Naive thymus-derived CD4-positive, alpha-beta T cell (primary cell): ENCODE measurements at places on chromosomes 3 and 15. TPM values are rescaled to one million over a fixed set of nuclear protein-coding genes. Genes with fewer than 3 reads are reported as not detected.

- no peak for DNase-seq
Measured at GRCh38 chr3:186299327-186299726, 62.7 kb downstream of the DGKG start.

DNA sequence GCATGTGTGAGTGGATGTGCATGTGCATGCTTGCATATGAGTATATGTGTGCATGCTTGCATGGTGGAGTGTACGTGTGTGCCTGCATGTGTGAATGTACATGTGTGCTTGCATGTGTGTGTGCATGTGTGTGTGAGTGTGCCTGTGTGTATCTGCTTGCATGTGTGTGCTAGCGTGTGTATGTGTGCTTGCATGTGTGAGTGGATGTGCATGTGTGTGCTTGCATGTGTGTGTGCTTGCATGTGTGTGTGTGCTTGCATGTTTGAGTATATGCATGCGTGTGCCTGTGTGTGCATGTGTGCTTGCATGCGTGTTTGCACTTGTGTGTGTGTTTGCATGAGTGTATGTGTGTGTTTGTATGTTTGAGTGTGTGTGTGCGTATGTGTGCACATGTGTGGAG, 4.6 kb upstream of the PLXNA1 start:
- no peak for DNase-seq

GRCh38 chr15:55255714-55256113, 33.9 kb downstream of the RAB27A start:
- peak; percentile 31 for DNase-seq

DNA sequence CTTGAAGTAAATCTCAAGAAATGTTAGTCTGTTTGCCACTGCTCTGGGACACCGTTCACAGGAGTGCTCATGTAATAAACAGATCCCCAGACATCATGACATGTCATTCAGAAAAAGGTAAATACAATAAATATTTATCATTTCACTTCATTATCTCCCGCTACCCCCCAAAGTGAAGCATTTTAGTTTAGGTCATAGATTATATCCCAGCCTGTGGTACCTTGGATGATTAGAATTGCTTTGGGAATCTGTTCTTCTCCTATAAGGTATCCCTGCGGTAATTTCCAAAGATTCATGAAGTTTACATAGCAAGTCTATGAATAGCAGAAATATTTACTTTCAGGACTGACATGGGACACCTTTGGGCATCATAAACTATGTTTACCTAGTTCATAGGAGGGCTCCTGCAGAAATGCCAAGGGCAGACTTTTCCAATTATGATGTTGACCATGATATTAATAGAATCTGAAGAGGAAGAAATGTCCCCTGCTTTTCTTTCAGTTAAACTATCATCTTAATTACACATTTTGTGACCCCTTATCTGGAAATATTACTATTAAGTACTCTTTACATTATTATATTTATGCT, 268.0 kb downstream of the NAALADL2 start:
- no peak for DNase-seq

DNA sequence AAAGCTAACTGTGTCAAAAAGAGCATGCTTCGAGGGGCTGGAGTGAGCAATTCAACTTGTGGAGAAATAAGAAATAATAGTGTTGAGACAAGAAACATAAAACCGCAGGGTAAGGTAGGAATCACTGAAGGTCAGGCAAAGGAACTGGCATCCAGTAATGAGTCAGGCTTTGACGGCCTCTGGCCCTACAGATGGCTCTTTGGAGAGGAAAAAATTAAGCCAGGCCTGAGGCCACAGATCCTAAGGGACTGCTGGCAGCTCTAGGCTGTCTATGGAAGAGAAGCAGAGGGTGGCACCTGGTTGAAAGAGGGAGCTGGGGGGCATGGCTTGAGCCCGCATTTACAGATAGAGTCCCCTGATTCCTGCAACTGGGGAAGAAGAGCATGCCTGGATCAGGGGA, 28.6 kb upstream of the ZSCAN2 start:
- DNase-seq = no peak

- no peak for DNase-seq
Measured at GRCh38 chr3:53941950-53942349, 50.3 kb upstream of the SELENOK start.

- DNase-seq = no peak
Measured at GRCh38 chr15:35260941-35261340, 175.8 kb upstream of the NANOGP8 start.

DNA sequence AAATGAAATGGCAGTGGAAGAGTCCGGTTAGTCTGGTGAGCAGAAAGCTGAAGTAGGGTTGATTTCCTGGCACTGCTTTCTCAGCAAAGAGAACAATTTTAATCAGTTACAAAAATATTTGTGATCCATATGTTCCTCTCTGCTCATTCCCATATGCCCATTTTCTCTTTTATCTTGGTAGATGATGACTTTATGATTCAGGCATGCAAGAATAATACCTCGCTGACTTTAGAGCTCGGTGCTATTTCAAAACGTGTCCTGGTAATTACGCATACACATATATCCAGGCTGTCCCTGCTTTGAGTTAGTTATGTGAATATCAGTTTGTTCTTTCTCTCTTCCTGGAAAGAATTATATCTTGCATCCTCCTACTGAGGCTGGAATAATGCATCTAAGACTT, 38.5 kb downstream of the ARPP21 start:
- DNase-seq = no peak

DNA sequence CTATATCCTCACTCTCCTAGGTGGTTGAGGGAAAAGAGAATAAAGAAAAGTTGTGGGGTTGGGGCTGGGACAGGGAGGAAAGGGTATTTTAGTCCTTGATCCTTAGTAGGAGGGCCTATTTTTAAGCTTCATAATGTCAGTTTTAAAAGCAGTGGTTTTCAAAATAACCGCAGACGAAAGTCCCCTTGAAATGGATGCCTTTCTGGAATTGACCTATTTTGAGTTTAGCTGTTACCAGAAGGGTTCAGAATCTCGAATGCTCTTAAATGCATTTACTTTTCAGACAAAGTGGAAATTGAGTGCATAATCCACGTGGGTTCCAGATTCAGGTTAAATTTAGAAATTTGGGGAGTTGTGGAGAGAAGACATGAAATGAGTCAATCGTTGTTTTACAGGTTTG, 16.6 kb downstream of the MAP2K1 start:
- no peak for DNase-seq

GRCh38 chr3:150055332-150055731, 84.6 kb upstream of the PFN2 start:
- DNase-seq = no peak

DNA sequence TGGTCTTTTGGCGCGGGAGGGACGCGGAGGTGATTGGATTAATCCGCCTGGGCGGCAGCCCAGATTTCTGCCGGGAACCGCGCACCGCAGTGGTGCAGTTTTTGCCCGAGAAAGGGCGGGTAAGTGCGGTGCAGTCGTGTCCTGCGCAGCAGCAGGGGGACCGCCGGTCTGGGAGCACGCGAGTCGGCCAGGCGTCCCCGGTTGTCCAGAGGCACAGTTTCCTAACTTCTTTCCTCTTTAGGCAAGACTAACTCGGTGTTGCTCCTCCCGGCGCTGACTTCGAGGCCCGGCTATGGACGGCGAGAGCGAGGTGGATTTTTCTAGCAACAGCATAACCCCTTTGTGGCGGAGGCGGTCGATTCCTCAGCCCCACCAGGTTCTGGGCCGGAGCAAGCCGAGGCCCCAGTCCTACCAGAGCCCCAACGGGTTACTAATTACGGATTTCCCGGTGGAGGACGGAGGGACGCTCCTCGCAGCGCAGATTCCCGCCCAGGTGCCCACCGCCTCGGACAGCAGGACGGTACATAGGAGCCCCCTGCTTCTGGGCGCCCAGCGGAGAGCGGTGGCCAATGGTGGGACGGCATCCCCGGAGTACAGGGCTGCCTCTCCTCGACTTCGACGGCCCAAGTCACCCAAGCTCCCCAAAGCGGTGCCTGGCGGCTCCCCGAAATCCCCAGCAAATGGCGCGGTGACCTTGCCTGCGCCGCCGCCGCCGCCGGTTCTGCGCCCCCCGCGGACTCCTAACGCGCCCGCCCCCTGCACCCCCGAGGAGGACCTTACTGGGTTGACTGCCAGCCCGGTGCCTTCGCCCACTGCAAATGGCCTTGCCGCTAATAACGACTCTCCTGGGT, 736 bp downstream of the ARHGEF26 start:
- DNase-seq = peak; percentile 26

- no peak for DNase-seq
Measured at GRCh38 chr3:72032441-72033135, 247.6 kb upstream of the PROK2 start.

GRCh38 chr15:85044894-85045293, 63.2 kb downstream of the PDE8A start:
- DNase-seq = no peak

GRCh38 chr3:64588380-64588779, 99.4 kb downstream of the ADAMTS9 start:
- DNase-seq = no peak

IMPG2 gene
- total RNA-seq = 0.87 TPM

IL17RB gene
- total RNA-seq = not detected

FSIP1 gene
- total RNA-seq = 0.51 TPM

TMEM108 gene
- not detected for total RNA-seq
